ENCODE measurements at places on chromosomes 3 and 15.

GRCh38 chr3:38019658-38020341, 9.6 kb downstream of the PLCD1 start:
- no peak for DNase-seq

- no peak for DNase-seq
Observed at GRCh38 chr3:194521510-194522260, 34.9 kb upstream of the ATP13A3 start.

DNA sequence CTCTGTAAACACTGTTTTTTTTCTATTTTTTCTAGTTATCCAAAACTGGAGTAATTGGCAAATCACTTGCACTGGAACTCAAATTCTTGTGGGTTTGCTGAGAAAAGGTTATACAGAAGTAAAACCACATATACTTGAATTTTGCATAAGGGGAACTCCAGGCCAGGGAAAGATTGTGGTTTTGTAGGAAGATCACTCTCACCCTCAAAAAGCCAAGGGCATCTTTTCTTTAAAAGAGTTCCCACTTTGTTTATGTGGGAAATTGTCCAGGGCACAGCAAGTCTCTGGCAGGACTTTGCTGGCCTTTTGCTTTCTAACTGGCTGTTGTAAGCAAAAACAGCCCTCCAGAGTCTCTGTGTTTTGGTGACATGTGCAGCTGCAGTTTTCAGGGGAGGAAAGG, 340.3 kb upstream of the RBMS3 start:
- DNase-seq: no peak

DNA sequence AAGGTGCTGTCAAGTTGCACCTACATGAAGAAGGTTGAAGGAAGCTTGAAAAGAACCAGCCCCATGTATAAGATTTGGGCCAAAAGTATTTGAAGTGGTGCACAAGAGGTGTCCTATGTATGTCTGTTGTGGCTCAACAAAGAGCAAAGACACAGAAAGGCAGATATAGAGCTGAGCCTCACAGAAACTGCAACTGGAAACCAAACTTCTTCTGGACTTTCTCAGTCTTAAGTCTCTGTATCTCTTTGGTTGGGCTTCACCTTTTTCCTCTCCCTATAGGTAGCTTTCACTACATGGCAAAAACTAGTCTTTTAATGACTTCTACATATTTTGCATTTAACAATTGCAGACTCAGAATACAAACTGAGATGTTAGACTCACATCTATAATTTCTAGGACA, 8.8 kb upstream of the CMC1 start:
- DNase-seq: no peak

DNA sequence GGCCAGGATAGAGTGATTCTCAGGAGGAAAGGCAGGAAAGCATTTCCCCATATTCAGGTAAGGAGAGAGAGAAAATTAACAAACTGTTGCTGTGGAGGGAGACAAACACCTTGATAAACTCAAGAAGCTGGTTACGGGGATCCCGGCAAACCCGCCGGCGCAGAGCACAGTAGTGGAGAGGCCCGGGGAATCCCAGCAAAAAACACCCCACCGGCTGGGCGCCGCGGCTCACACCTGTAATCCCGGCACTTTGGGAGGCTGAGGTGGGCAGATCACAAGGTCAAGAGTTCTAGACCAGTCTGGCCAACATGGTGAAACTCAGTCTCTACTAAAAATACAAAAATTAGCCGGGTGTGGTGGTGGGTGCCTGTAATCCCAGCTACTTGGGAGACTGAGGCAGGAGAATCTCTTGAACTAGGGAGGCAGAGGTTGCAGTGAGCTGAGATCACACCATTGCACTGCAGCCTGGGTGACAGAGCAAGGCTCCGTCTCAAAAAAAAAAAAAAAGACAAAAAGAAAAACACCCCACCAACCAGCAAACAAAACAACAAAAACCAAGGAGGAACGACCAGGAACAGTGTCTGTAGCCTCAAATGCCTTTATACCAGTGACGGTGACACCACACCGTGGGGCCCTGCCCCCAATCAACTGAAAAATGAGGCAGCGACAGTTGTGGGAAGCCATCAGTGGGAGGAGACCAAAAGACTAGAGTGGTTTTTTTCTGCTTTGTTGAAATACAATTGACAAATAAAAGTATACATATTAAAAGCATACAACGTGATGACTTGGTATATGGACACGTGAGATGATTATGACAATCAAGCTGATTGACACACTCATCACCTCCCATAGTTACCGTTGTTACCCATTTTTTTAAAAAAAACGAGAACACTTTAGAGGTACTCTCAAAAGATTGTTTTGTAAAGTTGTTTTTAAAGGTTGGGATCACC, 40.2 kb upstream of the IDH2 start:
- DNase-seq: peak; percentile 41

- DNase-seq: no peak
Observed at GRCh38 chr15:42147431-42147735, 9.1 kb downstream of the PLA2G4F start.

GRCh38 chr15:99407716-99408115, 156.4 kb downstream of the LRRC28 start:
- DNase-seq: no peak

DNA sequence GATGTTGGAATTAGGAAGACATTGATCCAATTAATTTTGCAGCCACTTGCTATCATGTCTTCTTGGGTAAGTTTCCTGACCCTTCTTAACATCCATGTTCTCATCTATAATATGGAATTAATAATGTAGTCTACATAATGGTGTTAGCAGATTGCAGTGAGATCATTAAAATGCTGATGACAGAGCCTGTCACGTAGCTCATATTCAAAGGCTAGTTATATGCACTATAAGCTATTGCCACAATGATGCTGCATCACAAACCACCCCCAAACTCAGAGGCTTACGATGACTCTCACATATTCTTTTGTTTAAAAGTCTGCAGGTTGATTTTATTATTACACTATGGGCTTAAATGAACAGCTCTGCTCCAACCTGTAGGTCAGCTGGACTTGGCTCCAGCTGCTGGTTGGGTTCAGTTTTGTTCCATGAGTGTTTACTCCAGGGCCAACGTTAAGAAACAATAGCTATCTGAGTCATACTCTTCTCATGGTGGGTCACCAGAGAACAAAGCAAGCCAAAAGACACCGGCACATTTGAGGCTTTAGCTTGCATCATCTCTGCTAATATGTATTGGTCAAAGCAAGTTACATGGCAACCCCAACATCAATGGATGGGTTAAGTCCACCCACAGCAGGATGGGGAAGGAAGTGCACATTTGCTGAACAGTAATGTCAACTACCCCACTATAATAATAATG, 250.0 kb upstream of the SLCO3A1 start:
- no peak for DNase-seq

DNA sequence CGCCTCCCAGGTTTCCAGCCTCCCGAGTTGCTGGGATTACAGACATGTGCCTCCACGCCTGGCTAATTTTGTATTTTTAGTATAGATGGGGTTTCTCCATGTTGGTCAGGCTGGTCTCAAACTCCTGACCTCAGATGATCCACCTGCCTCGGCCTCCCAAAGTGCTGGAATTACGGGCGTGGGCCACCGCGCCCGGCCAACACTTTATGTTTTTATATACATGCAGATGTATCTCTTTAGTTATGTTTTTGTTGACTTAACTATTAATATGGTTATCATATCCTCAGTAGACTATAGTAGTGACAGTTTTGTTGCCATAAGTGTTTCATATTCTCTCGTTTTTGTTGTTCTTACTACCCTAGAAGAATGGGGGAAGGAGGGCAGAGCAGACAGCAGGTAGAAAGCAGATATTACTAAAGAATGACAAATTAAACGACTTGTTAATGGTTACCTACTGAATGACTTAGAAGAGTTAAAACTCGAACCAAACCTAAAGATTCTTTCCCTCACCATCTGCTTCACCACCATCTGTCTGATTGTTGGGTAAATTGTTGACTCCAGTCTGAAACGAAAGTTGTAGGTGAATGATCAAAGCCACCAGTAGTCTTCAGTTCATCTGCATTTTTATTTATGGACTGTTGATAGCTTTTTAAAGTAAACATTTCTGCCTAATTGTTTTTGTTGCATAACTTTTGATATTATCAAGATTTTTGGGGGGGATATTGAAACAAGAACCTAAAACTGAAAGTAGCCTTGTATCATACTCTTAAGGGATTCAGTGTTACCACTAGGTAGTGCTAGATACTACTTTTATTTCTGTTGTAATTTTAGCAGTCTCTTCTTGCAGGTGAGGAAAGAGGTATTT, 89.3 kb downstream of the RASA2 start:
- DNase-seq: no peak

GRCh38 chr3:98846101-98846500, 55.4 kb downstream of the DCBLD2 start:
- DNase-seq: no peak

- DNase-seq: no peak
Observed at GRCh38 chr3:61875976-61876671, 314.8 kb downstream of the PTPRG start.

GRCh38 chr3:121690777-121691405, 30.2 kb upstream of the HCLS1 start:
- DNase-seq: no peak

GRCh38 chr15:37793851-37794250, 140.6 kb upstream of the TMCO5A start:
- no peak for DNase-seq

DNA sequence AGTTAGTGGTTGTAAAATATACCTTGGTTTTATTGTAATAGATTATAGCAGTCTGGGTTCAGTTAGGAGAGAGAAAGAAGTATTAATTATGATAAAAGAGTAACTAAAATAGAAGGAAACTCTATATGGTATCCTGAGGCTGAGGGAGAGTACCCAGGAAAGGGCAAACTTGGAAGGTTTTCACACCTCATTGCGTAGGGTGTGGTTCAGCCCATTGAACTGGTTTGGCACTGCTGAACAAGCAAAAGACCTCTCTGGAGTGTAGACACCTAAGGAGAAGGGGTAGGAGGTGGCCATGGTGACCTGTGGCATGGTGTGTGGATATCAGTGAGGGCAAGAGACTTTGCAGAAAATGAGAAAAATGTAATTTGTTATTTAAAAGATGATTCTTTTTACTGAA, 63.5 kb downstream of the STT3B start:
- DNase-seq: no peak

DNA sequence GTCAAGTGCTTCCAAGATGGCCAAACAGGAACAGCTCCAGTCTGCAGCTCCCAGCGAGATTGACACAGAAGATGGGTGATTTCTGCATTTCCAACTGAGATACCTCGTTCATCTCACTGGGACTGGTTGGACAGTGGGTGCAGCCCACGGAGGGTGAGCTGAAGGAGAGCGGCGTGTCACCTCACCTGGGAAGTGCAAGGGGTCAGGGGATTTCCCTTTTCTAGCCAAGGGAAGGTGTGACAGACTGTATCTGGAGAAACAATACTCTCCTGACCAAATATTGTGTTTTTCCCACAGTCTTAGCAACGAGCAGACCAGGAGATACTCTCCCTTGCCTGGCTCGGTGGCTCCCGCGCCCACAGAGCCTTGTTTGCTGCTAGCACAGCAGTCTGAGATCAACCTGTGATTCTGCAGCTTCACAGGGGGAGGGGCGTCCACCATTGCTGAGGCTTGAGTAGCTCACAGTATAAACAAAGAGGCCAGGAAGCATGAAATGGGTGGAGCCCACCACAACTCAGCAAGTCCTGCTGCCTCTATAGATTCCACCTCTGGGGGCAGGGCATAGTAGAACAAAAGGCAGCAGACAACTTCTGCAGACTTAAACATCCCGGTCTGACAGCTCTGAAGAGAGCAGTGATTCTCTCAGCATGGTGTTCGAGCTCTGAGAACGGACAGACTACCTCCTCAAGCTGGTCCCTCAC, 293.5 kb upstream of the SUCLG2 start:
- DNase-seq: peak; percentile 34

DNA sequence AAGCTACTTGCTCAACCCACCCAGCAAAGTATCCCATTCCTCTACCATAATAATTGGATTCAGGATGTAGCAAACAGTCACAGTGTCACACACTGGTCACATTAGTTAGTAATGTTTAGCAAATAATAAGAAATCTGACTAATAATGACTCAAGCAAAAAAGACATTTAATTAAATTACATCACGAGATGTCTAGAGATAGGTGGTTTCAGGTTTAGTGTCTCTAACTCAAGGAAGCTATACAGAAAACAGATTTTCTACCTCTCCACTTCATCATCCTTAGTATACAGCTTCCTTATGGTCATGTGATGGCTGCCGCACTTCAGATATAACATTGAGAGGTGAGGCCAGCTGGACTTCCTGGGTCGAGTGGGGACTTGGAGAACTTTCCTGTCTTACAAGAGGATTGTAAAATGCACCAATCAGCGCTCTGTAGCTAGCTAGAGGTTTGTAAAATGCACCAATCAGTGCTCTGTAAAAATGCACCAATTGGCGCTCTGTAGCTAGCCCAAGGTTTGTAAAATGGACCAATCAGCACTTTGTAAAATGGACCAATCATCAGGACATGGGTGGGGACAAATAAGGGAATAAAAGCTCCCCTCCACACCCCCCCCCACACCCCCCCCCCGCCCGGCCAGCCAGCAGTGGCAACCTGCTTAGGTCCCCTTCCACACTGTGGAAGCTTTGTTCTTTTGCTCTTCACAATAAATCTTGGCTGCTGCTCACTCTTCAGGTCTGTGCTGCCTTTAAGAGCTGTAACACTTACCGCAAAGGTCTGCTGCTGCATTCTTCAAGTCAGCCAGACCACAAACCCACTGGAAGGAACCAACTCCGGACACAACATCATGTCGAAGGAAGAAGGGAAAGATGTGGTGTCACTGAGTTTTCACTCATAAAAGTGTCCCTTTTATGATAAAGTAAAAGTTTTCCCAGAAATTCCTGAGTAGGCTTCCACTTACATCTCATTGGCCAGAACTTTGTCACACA, 24.9 kb upstream of the ARPIN start:
- no peak for DNase-seq

DNA sequence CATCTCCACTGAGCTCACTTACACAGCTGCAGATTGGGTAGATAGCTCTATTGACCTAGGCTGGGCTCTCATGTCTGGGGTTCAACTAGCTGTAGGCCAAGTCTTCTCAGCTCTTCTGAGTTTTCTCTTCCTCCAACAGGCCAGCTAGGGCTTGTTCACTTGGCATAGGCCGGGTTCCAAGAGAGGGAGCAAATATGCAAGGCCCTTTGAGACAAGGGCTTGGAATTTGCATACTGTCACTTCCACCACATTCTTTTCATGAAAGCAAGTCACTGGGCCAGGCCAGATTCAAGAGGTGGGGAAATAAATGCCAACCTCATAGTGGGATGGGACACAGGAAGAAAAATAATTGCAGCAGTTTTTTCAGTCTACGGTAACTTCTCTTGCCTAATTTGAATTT, 25.2 kb downstream of the PIGB start:
- no peak for DNase-seq

GRCh38 chr3:11672363-11672762, 28.6 kb upstream of the VGLL4 start:
- DNase-seq: no peak

DNA sequence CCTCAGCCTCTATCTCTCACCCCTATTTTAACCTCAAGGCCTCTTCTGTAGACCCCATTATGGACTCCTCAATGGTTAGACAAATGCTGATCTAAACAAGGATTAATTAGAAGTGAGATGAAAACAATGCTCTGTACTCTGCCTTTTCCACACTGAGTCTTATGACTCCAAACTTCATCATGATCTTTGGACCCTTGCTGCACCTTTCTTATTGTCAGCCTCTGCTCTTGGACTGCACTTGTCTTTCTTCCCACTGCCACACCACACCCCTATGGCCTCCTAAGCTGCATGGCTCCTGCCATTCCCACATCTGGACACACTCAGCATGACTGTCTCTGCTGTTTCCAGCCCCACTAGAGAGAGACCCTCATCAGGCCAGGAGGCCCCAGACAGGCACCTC, 348.2 kb downstream of the RORA start:
- DNase-seq: no peak

Data from activated T-cell treated with anti-CD3 and anti-CD28 coated beads, Interleukin-2, amount 50 U/mL, for 4 hours (primary cell).